Epithelial cell of esophagus (primary cell): ENCODE measurements at places on chromosomes 11 and 22.

DNA sequence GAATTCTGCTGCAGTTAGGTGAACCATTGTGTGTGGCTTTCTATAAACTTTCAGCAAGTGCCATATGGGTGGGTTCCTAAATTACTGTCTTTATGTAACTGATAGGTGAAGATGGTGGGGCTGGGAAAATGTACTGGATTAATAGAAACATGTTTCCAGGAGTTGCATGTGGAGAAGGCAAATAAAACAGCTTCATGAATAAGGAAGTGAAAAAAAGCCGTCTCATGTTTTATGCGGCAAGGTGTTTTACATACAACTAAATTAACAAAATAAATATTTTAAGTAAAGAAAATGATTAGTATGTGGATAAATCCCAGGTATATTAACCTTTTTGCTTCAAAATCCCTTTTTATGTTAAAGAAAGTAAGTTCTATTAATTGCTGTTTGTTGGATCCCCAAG is 67.2 kb downstream of the EXT2 start:
- DNase-seq: no peak

DNA sequence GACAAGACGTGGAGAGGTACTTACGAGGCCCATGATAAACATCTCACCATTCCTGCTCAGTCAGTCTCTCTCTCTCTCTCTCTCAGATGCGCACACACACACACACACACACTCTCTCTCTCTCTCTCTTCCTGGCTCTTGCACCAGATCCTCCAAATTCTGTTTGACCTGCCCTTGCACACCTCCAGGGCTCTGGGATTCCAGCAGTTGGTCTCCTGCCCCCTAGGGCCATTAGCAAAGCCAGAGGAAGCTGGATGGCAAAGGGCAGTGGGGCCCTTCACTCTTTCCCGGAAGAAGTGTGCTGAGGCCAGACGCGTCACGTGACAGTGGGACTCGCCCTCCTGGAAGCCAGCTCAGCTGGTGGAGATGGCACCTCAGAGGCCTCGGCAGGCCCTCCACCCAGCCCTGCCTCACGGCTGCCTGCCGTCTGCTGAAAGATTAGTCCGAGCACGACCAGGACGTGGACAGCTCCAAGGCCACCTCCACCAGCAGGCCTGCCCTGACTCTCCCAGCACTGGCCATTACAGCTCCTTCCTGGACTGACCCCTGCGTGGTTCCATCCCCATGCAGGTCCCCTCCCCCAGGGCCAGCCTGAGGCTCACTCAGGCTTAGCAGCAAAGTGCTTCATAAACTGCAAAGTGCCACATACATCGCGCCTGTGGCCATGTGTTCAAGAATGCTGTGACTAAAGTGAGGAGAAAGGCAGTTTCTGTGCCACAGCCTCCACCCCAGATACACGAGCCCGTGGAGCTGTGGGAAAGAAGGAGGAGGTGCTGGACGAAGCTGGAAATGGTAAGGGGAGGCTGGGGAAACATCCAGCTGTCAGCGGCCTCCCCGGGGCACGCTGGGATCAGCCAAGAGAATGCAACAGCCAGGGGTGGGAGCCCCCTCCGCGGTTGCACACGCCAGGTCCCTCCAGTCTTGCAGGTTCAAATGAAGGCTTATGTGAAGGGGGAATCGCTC is 3.7 kb downstream of the PDGFB start:
- peak; percentile 76 for DNase-seq

DNA sequence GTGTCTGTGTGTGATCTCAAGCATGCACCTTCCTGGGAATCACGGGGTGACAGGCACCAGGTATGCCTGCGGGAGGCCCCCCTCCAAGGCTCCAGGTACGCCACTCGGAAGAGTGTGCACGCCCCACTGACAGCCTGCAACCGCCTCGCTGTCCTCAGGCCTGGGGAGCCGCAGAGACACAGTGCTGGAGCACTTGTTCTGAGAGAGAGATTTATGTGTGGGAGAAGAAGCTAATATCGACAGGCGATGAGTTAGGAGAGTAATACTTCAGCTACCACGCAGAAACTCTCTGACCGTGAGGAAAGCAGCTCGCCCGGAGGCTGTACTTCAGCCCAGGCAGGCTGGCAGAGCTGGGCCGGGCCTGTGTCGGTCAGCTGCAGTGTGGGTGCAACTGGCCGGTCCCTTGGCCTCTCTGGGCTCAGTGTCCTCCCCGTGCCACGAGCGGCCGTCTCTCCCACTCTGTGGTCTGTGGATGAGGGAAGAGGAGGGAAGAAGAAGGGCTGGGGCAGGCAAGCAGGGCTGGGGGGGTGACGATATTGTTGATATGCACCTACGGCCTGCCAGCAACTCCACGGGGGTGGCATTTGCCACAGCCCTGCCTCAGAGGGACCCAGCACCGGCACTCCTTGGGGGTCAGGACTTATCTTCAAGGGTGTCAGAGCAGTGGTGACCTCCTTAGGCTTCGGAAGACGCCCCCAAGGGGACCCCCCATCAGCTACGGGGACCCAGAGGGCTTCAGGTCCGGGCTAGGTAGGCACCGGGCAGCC is 7.3 kb downstream of the B3GAT1 start:
- DNase-seq: no peak

DNA sequence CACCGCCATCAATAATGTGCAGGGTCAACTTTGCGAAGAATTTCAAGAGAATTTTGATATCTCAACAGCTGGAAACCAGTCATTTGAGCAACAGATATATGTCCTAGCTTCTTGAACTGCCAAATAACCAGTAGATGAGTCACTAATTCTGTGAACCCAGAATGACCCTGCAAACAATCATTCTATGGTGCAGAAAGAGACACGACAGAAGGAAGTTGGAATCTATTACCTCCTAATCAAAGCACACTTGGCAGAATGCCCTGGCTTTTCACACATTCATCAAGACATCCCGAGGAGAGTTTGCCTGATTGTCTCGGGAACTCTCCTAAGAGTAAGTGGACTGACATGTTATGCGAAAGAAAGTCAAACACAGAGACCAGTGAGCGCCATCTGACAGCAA is 621.1 kb downstream of the OPCML start:
- peak; percentile 65 for DNase-seq

- DNase-seq: peak; percentile 49
Observed at GRCh38 chr22:37623075-37624016, 14.7 kb downstream of the GGA1 start.

DNA sequence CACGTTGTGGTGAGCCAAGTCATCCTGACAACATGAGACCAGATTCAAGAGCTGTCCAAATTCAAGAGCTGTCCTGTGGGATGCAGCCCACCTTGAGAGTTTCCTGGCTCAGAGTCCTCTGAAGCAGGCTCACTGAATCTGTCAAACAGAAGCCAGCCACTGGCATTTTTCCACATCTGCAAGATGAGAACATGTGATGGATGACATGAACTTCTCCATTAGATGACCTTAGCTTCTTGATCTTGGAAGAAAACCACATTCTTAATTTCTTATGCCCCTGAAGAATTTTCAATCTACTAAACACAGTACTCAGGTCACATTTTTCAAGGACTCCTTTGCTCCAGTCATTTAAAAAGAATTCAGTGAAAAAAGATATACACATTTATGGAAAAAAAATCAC is 291.0 kb downstream of the GUCY1A2 start:
- DNase-seq: no peak

- no peak for DNase-seq
Observed at GRCh38 chr22:26023104-26023775, 146.0 kb upstream of the SEZ6L start.

- peak; percentile 61 for DNase-seq
Observed at GRCh38 chr22:29661336-29661735, 57.9 kb downstream of the NF2 start.

DNA sequence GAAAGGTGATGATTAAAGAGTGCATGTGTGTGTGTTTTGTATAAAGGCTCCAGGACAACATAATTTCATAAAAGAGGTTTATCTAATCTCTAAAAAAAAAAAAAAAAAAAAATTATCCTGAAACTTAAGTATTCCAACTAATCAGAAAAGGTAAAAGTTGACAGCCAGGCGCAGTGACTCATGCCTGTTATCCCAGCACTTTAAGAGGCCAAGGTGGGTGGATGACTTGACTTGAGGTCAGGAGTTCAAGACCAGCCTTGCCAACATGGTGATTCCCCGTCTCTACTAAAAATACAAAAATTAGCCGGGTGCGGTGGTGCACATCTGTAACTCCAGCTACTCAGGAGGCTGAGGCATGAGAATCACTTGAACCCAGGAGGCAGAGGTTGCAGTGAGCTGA is 632.7 kb upstream of the CHORDC1 start:
- DNase-seq: no peak

DNA sequence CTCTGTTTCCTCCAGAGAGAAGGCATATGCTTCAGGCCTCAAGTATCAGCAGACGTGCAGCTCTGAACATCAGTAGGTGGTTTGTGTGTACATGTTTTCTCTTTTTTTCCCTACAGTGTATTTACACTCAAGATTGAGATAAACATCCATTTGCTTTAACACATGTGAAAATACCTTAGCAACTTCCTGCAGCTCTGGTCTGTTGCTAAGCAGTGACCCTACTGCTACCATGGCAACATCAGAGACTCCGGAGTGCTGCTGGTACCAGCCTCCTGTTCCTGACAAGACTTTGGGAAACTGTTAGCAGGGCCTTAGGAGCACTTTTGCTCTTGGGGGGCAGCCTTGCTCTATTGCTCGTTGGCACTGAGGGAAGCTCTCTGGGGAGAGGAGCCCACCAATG is 221.2 kb upstream of the PLET1 start:
- DNase-seq: no peak

DNA sequence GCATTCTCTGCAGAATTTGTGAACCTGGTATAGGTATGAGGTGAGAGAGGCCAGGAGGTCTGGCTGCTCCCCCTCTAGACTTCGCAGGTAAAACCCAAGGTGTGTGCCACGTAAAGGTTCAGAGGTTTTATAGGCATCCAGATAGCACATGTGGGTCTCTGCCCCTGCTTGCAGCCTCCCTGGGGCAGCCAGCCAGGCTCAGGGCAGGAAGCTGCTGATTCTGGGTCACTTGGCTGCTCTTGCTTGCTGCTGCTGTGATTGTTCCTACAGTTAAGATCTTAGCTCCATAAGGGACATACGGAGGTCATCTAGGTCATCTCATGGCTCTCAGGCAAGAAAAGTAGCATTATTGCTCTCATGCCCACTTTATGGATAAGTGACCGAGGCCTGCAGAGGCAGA is 30.2 kb downstream of the ZBTB16 start:
- no peak for DNase-seq

- DNase-seq: peak; percentile 6
Observed at GRCh38 chr11:128135451-128135850, 451.9 kb downstream of the ETS1 start.

GRCh38 chr11:94791216-94791889 is 23.2 kb downstream of the AMOTL1 start:
- no peak for DNase-seq

GRCh38 chr11:77266766-77267165 is 34.7 kb downstream of the GDPD4 start:
- peak; percentile 33 for DNase-seq

DNA sequence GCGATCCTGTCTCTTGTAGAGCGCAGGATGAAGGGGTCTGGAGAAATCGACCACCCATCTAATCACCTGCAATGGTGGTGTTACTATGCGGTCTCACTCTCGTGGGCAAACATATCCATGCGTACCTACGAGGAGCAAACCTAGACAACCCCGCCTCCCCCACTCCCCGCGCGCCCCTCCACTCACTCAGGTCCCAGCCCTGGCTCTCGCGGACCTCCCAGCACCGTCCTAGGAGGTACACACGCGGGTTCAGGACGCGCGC is 887 bp downstream of the TRPC6 start:
- DNase-seq: no peak

DNA sequence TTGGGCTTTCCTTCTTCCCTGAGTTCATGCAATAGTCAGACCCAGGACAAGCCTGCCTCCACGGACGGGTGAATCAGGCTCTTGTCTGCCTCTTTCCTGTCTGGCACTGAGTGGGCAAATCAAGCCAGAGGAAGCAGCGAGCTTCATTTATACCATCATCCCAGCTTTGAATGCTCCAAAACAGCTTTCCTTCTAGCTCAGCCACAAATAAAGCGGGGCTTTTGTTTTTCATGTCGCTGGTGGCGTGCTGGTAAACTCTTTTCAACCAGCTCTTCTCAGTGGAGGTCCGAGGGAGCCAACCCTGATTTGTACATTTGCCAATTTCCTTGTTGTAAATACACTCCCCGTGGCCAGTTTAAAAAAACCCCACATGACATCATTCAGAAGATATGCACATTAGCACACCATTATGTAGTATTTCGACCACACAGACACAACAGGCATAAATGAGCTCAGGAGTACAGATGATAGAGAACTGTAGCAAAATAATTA is 8.6 kb downstream of the C11orf91 start:
- DNase-seq: peak; percentile 95

DNA sequence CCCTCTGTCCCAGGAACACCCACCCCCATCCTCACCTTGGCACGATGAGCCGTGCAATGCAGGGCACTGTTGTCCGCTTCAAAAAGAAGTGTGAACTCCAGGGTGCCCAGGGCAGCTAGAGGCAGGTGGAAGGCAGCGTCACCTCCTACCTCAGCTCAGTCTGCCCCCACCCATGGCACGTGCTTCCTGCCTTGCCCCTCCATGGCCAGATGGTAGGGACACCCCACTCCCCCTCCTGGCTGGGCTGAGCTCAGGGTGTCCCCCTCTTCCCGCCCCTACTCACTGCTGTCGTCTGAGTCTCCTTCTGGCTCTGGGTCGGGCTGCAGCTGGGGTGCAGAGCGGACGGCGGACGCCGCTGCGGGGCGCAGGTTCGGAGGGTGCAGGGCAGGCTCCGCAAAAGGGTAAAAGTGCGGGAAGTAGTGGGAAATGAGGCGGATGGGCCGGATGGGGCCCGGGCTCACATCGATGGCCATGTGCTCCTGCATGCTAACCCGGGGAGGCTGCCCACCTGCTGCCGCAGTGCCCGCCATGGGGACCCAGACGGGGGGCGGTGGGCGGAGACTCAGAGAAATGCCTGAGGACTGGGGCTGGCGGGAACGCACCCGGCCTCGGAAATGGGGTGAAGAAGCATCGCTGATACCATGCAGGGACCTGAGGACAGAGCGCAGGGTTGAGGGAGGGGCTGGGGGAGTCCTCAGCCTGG is 9.1 kb downstream of the NDUFV1 start:
- no peak for DNase-seq

DNA sequence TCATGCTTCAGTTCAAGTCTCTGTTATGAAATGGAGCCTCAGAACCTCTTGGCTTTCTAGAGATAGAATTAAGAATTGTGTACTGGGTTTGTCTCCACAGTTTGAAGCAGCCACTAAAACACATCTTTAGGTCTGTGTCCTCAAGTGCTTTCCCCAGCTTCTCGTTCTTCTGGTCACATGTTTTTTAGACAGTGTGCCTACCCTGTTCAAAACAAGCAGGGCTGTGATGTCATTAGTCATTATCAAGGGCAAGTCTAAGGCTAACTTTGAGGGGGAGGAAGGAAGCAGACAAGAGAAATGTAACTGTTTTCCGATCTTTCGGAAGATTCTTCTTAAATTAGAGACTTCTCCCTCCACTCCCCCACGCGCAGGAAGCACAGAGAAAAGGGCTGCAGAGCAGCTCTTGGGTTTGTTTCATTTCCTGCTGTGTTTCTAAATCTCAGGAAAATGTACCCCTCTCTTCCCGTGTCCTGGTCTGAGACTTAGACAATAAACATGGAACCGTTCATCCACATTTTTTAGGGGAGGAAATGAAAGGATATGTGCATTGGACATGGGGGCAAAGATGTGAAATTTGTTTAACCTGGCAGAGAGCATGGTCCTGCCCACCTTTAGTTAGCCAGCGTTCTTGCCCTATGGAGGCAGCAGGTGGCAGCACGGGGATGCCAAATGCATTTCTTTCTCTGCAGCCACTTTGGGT is 3.1 kb downstream of the AKIP1 start:
- peak; percentile 41 for DNase-seq

- DNase-seq: no peak
Observed at GRCh38 chr11:100777736-100778135, 90.6 kb downstream of the ARHGAP42 start.
